ENCODE measurements at places on chromosomes 4 and X. TPM values are rescaled to one million over a fixed set of nuclear protein-coding genes. Genes with fewer than 3 reads are reported as not detected.

Gene NLGN3
- 0.58 TPM for total RNA-seq

Gene DCAF8L1
- total RNA-seq, result not detected

Gene ADH4
- total RNA-seq, result not detected

Gene S100P
- 20.3 TPM for total RNA-seq

Gene FMR1NB
- not detected for total RNA-seq

Gene ZXDA
- 3.4 TPM for total RNA-seq

Gene ADH1B
- total RNA-seq, result not detected

Gene CYTL1
- total RNA-seq, result not detected

Gene GLRA3
- not detected for total RNA-seq

Gene PRR32
- total RNA-seq, result not detected

Gene CT47B1
- total RNA-seq, result not detected

DNA sequence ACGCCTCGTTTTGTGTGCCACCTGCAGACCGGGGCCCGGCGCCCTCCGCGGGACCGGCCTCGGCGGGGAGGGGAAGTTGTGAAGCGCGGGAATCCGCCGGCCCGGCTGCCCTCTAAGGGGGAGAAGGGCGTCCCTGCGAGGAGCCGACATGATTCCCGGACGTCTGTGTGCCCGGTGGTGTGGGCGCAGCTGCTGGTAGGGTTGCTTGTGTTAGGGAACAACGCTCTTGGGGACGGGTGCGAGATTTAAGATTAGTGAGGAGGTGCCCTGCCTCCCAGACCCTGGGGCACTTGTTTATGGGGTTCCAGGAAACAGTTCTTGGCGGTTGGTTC, 627 bp downstream of the CDKN2AIP start:
- DNase-seq, result no peak

- DNase-seq, result no peak
These were observed 254.4 kb upstream of the CXXC4 start for GRCh38 chr4:104749062-104749461.

- DNase-seq, result no peak
These were observed 410.6 kb downstream of the IL1RAPL1 start for GRCh38 chrX:28997706-28998463.

DNA sequence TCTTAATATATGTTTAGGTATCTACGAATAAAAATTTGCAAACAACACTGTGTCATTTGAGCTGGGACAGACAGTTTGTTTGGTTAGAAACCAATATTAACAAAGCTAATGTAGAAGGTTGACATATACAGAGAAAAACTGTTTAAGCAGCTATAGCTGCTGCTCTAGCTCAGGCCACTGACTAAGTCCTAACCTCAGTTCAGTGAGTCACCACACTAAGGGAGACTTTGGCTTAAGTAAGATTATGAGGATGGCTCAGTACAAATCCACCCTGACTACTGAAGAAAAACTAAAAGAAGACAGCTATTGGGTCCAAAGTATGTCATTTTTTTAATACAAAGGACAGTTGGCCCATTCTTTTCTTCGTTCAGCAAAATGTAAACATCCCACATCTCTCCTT, 717.3 kb upstream of the ACTRT1 start:
- DNase-seq, result no peak

- DNase-seq, result peak; percentile 58
These were observed 20.5 kb downstream of the SEL1L3 start for GRCh38 chr4:25842229-25842845.

DNA sequence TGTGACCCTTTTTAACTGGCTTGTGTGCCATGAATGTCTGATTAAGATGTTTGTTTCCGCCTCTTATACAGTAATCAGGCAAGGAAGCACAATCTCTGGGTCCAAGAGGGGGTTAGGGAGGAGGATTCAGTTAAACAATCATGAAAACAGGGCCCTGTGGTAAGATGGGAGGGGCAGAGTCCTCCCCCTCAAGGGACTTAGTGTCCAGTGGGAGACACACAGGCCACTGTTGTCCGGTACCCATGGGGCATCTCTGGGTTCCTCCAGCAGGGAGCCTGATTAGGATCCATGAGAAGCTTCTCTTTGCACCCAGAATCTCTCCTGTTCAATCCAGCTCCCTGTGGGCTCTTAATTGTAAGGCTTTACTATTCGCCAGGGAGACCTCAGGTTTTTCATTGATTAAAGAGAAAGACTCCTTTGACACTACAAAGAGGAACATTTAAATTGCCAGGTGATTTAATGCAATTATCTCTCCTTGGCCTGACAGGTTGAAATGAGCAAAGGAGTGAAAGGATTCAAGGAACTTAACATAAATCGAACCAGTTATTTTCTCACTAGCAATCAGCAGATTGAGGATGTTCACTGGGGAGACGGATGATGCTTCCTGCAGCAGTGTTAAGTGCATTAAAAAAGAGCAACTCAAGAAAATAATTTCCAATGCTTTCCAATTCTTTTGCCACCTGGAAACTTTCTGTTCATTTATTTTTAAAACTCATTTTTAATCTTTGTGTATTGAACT, 225.4 kb downstream of the PTTG2 start:
- DNase-seq, result no peak

DNA sequence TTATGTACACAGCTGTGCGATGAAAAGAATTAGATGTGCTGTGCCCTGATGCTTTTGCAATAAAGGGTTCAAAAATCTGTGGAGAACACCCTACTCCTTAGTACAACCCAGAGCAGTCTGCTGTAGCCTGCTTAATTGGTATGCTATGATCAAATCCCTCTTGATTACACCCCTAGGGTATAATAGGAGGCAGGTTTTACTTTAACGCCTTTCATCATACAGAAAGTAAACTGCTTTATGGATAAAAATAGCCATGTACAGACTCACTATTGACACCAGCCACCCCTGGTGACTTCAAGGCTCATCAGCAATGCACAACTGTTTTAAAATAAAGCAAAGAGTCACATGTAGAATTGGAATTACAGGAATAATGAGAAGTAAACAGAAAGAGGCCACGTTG, 315.3 kb downstream of the DMD start:
- no peak for DNase-seq

GRCh38 chr4:155542415-155542814, 124.2 kb upstream of the GUCY1A1 start:
- no peak for DNase-seq

DNA sequence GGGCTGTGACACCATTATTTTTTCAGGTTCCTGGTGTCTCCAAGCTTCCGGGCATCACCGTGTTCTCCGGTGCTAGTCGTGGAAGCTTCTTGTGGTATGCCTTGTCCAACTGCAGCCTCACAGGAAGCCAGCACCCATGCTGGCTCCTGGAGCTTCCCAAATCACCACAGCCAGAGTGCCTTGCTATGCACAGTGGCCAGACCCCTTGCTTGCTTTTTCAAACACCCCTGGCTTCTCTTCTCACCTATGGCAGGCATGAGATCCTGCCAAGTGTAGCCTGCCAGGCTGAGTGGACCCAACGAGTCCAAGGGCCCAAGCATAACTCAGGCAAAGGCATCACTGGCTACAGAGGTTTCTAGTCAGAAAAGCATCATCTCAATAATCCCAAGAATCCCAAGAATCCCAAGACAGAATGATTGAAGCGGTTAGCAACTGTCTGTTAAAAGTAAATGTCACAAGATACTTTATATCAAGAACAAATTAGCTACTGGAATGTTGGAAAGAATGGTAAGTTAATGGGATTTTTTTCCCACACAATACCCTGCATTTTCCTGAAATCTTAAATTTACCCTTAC, 1522.9 kb downstream of the PCDH18 start:
- no peak for DNase-seq

DNA sequence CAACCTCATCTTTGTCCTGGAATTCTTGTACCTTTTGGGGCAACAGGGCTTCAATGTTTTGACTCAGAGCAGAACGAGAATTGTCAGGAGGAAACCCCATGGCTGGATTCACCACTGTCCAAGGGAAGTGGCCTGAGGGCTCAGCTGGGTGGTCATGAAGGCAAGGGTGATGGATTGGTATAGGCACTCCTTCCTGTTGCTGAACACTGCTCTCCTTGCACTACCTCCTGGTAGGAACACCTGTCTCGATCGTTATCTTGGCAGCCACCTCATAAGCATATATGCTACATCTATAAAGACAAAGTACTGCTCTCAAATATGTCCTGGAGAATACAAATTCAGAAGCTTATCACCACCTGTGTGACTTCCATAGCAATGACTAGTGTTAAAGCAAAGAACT, 79.8 kb downstream of the CCNG2 start:
- no peak for DNase-seq

- DNase-seq, result no peak
These were observed 386.1 kb downstream of the NLGN4X start for GRCh38 chrX:5842601-5843000.

DNA sequence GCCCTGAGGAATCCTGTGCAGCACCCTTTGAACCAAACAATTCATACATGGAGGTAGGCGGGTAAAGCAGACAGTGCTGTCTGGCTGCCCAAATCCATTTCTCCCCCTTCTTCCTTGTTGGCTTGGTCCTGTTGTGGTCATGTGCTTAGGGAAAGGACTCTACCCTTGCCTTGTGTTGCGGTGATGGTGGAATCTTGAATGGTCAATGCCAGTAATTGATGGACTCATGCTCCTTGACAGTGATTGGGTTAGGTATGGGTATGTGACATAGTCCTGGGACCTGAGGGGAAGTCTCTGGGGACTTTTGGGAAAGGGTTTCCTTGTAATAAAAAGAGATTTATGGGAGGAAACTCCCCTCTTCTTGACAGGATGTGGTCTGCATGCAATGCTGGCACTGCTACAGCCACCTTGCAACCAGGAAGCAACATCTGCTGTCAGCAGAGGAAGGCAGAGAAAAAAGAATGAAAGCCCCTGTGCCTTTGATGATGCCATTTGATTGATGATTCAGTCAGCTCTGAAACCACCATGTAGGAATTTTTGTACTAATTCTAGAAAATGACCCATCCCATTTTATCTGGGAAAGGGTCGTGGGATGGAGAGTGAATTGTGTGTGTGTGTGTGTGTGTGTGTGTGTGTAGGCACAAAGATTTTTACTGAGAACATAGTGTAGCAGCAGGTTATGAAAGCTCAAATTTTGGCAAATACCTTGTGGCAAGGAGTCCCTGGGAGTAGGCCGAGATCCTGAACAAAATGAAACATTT, 30.0 kb upstream of the HUWE1 start:
- peak; percentile 78 for DNase-seq

DNA sequence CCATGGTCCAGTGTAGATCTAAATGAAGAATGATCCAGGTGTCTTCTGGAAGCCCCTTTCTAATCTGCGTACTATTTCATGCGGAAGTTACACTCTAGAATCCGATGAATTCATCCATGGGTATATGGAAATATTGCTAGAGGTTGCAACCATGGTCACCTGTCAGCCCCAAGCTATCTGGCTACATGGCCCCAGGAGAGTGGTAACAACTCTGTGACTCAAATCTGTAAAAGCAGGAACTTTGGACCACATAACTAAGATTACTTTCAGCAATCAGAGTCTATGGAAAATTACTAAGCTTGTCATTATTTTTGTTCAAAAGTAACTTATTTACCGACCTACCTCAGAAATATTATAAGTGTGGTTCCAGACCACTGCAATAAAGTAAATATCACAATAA, 150.6 kb upstream of the MED14 start:
- no peak for DNase-seq

DNA sequence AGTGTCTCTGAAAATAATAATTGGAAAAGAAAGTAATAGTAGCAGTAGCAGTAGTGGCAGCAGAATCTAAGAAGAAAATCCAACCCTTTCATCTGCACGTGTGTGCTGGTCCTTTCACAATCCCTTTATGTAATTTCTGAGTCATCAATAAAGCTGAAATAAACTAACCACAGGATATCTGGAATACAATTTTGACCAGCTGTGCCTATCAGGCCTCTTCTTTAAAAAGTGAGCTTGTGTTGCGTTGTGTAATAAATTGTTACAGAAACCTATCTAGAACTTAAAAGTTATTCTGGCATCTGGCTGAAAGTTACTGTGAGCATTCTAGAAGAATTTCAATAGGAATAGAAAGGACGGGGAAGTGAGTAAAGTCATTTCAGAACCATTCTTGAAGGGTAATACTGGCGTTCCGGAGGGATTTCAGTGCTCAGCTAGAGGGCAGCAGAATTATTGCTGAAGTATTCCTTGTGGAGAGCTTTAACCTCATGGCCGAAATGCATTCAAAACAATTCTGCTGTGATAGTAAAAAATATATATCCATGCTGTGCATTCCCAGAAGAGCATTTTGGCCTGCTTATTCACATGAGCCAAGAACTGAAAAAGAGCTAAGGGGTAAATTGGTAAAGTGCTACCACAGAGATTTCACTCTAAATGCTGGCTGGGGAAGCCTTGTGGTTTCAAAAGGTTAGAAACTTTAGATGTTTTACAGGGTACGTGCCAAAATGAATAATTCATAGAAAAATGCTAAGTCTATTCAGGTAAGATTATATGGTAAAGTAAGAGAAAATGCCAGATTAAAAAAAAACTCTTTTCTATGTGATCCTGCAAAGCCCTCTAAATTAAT, 260.6 kb downstream of the NKX6-1 start:
- DNase-seq, result no peak

DNA sequence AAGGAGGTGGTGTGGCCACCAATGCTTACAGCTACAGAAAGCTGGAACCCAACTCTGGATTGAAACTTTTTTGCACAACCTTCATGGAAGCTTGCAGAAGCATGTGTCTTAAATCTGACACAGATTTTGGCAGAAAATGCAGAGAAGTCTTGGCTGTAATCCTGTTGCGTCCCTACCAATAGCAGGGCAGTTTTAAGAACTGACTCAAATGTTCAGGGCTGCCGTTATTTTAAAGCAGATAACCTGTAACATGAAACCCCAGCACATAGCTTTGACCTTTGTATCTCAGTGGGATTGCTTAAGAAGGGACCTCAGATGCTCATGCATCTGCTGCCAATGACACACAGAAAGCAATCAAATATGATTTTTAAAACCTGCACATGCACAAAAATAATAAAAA, at the start of gene VEGFD:
Gene VEGFD, minus strand, starts transcription at position 110 of the 400 bp plus-strand sequence. CDS start 467 bp downstream, outside the sequence.
- no peak for DNase-seq

- peak; percentile 57 for DNase-seq
These were observed 866 bp upstream of the UVSSA start for GRCh38 chr4:1345903-1346780.

DNA sequence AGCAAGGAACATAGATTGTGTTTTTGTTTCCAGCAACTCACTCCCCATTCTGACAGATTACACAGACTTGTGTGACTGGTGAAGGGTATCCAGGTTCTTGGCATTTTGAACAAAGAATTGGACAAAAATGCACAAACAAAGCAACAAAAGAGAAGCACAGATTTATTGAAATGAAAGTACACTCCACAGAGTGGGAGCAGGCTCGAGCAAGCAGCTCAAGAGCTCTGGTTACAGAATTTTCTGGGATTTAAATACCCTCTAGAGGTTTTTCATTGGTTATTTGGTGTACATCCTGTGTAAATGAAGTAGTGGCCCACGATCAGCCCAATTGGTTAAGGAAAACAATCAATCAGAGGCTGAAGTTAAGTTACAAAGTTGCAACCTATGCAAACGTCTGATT, 155.0 kb upstream of the JADE1 start:
- no peak for DNase-seq

All from activated CD4-positive, alpha-beta memory T cell treated with anti-CD3 and anti-CD28 coated beads for 36 hours (primary cell).